ENCODE measurements at places on chromosomes 16 and 17.

- DNase-seq: no peak
Observed at GRCh38 chr16:2437032-2437790, 8.0 kb downstream of the CCNF start.

DNA sequence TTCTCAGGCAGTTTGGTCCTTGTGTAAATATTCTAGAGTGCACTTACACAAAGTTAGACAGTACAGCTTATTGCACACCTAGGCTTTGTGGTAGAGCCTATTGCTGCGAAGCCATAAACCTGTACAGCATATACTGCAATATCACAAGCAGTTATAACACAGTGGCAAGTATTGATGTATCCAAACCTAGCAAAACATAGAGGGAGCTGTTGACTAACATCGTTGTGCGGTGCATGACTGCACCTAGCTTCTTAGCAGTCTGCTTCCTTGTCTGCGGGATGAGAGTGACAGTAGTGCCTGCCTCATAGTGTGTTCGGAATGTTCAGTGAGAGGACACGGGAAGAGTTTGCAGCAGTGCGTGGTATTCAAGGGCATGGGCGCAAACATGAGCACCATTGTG is 78.9 kb downstream of the MPRIP start:
- no peak for DNase-seq

GRCh38 chr17:78474614-78475146 is 96.2 kb downstream of the PGS1 start:
- DNase-seq: no peak

GRCh38 chr16:73233846-73234424 is 186.0 kb upstream of the ZFHX3 start:
- DNase-seq: no peak

GRCh38 chr16:49121636-49122035 is 160.0 kb downstream of the CBLN1 start:
- no peak for DNase-seq

- no peak for DNase-seq
Observed at GRCh38 chr16:27485811-27486210, 63.9 kb downstream of the GTF3C1 start.

Data from activated gamma-delta T cell (primary cell).